ENCODE measurements at places on chromosomes 1 and 21.

DNA sequence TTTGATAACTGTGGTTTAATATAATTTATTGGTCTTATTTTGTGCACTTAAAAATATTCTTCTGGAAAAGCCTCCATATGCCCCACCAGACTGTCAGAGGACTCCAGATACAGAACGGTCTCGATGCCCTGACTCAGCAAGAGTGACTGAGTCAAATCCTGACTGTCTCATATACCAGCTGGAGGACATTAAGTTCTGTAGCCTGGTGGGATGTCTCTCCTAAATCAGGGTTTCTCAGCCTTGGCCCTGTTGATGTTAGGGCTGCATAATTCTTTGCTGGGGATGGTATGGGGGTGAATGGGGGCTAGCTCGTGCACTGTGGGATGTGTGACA lies 67.7 kb upstream of the TLR5 start:
- no peak for DNase-seq

GRCh38 chr1:84776639-84777038 lies 86.4 kb upstream of the SSX2IP start:
- DNase-seq, result no peak

GRCh38 chr1:72586023-72586685 lies 303.8 kb upstream of the NEGR1 start:
- DNase-seq, result no peak

GRCh38 chr1:231512147-231512698 lies 16.2 kb upstream of the TSNAX start:
- DNase-seq, result no peak
